ENCODE measurements at places on chromosomes 11 and 22.

DNA sequence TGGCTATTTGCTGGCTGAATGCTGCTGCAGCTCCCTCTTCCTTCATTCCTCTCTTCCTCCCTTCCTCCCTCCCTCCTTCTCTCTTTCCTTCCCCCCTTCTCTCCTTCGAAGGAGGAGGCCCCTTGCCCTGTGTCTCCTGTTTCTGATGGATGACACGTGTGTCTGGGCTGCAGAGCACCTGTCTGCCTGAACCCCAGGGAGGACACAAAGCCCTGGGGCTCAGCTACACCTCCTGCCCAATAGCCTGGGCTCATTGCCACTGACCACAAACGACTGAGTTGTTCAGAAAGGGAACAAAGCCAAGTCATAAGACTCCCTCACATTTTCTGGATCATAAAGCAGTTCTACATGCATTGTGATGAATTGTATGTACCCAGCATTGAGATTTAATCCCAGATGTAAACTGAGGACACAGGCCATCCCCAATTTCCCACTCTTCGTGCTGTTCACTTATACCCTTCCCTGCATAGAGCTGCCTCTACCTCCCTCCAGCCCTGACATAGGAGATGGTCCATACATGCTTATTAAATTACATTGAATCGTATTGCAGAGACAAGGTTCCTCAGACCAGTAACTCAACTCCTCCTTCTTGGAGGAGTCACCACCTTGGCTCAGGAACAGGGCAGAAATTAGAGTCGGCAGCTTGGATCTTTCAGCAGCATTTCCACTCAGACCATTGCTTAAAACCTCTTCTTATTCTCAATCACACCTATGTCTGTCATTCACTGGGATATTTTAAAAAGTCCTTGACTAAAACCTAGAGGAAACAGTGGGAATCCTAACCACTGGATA lies 1.2 kb downstream of the CSRP3 start:
- no peak for DNase-seq

- DNase-seq: no peak
These were observed 292.6 kb upstream of the PLET1 start for GRCh38 chr11:112553205-112553731.

GRCh38 chr22:24977370-24978221 lies 25.1 kb downstream of the KIAA1671 start:
- DNase-seq: no peak

DNA sequence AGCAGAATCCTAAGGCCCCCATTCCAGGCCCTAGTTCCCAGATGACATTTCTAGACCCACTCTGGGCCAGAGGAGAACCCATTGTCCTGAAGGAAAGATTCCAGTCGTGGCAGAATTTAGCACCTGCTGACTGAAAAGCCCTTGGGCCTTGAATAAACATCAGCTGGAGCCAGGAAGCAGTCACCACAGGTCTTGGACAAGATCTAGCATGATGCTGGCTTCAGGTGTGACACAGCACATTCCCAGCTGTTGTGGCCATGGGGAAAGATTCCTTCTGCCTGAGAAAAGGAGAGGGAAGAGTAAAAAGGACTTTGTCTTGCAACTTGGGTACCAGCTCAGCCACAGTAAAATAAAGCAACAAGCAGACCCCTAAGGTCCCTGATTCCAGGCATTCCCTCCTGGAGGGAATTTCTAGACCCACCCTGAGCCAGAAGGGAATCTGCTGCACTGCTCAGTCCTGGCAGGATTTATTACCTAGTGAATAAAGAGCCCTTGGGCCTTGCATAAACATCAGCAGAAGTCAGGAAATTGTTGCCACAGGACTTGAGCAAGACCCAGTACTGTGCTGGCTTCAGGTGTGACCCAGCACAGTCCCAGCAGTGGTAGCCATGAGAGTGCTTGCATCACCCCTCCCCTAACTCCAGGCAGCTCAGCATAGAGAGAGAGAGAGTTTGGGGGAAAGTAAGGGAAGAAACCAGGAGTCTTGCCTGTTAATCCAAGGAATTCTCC lies 42.5 kb upstream of the PAMR1 start:
- no peak for DNase-seq

GRCh38 chr11:4203603-4204360 lies 109.2 kb downstream of the RRM1 start:
- DNase-seq: no peak

DNA sequence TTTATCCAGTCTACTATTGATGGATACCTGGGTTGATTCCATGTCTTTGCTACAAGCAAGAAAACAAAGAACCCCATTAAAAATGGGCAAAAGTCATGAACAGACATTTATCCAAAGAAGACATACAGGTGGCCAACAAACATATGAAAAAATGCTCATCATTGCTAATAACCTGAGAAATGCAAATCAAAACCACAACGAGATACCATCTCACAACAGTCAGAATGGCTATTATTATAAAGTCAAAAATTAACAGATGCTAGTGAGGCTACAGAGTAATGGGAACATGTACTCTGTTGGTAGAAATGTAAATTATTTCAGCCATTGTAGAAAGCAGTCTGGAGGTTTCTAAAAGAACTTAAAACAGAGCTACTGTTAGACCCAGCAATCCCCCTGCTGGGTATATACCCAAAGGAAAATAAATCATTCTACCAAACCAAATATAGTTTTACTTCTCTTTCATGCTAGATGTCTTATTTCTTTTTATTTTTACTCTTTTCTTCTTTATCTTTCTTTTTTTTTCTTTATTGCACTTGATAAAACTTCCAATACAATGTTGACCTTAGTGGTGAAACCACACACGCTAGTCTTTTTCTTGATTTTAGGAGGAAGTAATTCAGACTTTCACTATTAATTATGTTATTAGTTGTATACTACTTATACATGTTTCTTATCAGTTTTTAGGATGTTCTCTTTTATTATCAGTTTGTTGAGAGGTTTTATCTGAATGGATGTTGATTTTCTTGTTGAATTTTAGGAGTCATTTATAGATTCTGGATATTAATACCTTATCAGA lies 14.3 kb downstream of the TRIM22 start:
- DNase-seq: no peak

DNA sequence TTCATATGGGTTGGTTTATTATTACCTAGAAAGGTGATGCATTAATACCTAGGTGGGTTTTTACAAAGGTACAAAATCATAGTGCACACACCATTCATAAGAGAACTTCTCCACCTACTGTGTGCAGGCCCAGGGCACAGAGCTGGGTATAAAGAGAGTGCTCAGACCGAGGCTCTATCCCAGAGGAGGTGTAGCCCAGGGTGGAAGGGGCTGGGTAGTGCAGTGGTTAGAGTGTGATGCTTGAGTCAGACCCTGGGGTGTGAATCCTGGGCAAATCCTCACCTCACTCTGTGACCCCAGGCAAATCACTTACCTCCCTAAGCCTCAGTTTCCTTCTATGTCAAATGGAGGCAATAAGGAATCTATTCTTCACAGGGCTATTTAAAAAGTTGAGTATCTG lies 32.2 kb downstream of the PARVG start:
- no peak for DNase-seq

GRCh38 chr11:20353829-20354434 lies 9.6 kb upstream of the HTATIP2 start:
- DNase-seq: peak; percentile 74

DNA sequence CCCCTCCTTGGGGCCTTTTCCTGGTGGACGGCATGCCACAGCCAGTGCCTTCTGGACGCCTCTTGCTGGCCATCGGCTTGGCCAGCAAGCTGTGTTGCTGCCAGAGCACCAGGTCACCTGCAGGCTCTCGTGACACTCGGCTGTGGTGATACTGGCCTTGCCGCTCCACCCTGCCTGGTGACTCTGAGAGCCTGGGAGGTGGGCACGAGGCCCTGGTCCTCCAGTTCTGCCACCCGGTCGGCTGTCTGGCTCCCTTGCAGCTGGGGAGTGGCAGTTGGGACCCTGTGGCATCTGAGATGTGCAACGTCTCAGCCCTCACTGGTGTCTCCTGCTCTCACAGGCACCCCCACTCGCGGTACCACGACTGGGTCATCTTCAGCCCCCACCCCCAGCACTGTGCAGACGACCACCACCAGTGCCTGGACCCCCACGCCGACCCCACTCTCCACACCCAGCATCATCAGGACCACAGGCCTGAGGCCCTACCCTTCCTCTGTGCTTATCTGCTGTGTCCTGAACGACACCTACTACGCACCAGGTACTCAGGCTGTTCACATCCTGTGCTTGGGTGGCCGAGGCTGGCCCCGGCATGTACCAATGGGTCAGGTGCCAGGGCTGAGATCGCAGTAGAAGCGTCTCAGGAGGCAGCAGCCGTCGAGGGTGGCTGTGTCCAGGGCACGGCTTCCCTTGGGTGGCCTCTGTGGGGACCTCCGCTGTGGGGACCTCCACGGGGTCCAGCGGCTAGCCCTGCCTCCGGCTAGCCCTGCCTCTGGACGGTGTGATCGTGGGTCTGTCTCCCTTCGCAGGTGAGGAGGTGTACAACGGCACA lies 26.0 kb downstream of the MUC2 start:
- DNase-seq: no peak

- no peak for DNase-seq
These were observed 9.4 kb downstream of the CRYBB2 start for GRCh38 chr22:25228822-25229221.

- DNase-seq: peak; percentile 74
These were observed 2.2 kb upstream of the VPS11 start for GRCh38 chr11:119065369-119065768.

DNA sequence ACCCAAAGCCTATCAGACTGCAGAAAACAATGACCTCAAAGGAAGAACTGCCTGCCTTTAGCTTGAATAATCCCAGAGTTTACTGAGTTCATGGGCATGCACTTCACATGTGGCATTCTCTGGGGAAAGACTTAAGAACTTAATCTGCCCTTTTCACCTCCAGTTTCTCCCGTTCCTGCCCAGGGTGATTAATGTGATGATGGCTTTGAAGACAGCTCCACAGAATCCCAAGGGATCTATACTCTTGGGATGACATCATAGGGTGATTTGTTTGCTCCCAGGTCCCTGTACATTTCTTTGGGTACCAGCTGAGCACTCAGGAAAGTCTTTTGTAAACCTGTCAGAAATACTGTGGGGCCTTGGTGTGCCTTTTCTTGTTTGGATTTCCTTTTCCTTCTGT lies 14.0 kb downstream of the FJX1 start:
- no peak for DNase-seq

GRCh38 chr11:9847636-9848035 lies 183.8 kb downstream of the SWAP70 start:
- DNase-seq: no peak

DNA sequence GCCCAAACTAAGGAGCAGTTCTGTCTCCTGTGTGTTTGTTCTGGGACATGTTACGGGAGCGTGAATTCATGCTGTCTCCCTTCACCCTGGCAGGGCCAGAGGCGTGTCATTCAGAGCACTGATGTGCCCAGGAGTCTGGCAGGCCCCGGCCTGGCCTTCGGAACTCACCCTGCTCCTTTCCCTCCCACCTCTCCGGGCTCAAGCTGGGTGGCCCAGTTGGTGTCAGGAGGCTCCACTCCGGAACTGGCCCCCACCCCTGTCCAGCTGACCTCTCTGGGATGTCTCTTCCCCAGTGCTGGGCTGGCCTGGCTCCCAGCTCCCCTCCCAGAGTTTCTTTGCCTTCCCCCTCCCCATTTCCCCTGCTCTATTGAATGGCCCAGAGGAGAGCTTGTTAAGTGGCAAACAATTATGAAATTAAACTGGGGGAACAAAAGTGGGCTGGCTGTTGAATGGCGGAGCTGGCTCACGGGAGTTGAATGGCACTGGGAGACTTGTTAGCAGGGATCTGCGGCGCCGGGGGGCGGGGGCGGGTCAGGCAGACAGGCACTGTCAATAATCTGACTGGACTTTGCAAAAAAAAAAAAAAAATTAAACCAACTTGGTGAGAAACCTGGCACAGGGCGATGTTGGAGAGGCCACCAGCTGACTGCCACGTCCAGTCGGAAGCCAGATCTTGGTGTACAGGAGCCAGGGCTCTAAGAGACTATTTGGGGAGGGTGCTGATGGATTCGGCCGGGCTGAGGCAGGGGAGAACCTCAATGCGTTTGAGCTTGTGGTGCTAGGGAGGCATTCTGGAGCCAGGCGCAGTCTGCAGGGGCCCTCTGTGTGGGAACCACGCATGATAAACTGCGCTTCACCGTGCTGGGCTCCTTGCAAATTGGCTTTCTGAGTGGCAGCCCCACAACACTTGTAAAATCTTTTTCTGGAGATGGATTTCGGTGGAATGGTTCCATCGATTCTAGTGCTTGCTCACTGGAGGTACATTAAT lies 1.3 kb downstream of the MPPED1 start:
- no peak for DNase-seq

DNA sequence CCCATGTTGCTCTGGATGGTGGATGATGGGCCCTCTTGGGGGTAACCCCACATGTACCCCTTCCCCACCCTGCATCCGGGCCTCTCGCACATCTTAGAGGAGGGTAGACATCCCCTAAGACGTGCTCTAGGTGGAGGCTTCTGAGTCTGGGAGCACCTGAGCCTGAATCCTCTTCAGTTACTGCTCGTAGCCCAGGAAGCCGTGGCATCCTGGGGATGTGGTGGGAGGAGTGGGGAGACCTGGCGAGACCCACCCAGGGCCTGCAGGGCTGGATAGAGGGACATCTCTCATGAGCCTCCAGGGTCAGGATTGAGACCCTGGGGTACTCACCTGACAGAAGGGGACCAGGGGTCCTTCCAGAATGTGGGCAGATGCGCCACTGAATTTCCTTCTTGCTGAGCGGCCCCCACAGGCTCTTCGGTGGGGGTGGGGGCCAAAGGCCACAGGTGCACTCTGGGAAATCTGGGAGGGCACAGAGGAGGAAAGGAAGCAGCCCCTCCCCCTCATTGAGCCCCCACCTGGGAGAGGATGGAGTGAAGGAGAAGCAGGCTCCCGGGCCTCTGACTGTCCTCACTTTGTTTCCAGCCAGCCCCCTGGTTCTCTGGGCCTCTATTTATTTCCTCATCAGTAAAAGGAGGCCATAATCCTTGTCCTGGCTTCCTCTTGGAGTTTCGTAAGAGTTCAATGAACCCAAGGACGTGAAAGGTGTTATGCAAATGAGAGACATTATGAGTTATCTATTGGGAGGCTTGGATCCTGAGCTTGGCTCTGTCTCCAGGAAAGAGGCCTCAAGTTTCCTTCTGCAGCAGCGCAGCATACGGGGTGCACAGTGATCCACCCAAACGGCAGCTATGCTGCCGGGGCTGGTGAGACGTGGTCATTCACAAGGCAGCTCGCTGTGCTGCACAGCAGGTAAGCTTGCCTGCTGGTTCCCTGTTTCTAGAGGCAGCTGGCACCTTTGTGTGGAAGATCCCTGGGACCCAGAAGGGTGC lies 31.2 kb downstream of the KCNJ4 start:
- no peak for DNase-seq

DNA sequence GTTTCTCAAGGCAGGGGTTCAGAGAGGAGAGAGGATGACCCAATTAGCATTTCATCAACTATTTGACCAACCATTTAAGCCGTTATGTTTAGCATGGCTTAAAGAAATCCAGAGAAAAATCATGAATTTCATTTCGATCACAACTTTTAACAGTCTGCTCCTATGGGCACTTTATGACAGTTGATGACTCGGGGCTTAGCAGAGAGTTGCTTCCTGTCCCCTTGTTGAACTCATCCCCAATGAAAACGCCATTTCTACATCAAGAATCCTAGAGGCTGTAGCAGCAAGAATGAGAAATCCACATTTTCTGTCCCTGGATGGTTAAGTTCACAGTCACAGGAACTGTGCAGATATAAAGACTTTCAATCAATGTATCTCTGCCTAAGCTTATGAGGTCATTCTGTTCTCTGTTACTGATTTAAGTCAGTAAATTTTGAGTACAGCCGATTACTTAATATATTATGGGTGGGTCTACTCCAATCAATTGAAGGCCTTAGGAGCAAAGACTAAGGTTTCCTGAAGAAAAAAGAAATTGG lies 81.1 kb downstream of the BDNF start:
- DNase-seq: no peak

GRCh38 chr11:100340466-100341319 lies 346.4 kb upstream of the ARHGAP42 start:
- DNase-seq: no peak

Measured in activated effector memory CD4-positive, alpha-beta T cell treated with anti-CD3 and anti-CD28 coated beads, Interleukin-2, amount 50 U/mL, for 16 hours (primary cell).